ENCODE measurements at places on chromosomes 12 and 14.

DNA sequence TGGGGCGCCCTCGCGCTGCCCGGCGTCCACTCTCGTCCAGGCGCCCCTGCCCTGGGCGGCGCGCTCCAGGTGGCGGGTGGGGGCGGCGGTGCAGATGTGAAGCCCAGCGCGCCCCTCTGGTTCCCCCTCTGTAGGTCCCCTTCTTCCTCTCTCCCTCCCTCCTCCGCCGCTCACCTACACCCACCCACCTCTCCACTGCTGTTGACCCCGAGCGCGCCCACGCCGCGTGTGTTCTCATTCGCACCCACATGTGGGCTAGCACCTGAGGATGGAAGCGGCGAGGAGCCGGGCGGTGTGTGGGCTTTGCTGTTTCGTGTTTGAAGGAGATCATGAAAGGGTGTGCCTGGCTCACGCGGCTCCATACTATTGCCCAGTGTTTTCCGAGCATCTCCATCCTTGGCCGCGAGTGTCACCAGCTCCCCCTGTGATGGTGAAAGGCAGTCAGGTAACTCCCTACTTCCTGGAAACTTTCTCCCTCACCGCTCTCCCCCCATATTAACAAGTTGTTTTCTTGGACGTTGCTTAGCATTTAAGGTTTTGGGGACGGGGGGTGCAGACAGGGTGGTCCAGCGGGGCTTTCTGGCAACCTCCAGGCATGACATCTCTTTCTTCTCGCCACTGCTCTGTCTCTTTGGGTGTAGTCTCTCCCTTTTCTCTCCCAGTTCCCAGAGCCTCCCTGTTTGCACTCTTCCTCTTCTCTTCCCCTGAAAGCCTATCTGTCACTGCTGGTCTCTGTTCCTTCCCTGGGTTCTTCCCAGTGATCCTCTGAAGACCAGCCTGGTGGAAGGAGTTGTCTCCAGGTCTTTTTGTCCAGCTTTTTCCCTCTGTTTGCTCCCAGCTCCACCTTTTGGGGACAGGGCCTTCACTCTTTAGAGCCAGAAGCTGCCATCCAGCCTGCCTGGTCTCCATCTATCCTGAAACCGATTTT is 1.6 kb downstream of the CACNA1C start:
- H3K36me3 ChIP-seq: no peaks in the 10 kb centered on the region
- no peak overlapping the region for H3K4me3 ChIP-seq
- DNase-seq: no peak
- H3K27me3 ChIP-seq: peaks cover 21% of the 10 kb centered on the region
- H3K4me1 ChIP-seq: no peaks in the 10 kb centered on the region
- no peak overlapping the region for H3K27ac ChIP-seq

DNA sequence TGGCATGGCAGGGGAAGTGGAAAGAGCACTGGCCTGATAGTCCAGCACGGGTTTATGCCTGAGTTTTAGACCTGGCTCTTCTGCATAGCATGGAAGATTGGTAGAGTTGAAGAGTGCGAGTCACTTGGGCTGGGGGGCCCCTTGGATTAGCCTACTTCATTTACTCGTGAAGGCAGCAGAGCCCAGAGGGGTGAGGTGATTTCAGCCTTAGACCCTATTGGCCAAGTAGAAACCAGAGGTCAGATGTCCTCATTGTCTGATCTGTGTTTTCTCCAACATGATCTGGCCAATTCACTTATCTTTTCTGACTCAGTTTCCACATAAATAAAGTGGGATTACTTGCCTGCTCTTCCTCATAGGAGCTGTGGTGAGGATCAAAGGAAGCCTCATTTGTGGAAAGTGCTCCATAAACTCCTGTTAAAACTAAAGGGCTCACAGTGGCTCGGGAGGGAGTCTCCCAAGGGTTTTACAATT is 1.9 kb downstream of the PLEKHG3 start:
- DNase-seq: no peak
- H3K4me3 ChIP-seq: peak overlapping the region; percentile 78
- no peaks in the 10 kb centered on the region for H3K36me3 ChIP-seq
- H3K27ac ChIP-seq: no peak overlapping the region
- H3K4me1 ChIP-seq: peaks cover 62% of the 10 kb centered on the region

DNA sequence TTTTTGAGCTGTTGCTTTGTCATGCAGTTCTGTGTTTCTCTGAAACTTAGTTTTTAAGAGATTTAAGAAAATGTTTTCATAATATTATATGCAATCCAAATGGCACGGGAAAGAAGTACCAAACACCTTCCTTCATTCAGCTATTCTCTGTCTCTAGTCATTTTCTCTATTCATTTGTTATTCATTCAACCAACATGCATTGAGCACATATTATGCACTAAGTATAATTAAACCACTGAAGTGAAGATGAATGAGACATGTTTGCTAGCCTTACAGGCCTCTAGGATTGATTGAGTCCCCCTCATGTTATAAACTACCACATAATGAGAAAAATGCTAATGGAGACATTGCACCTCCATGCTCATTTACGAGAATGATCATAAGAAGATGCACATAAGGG is 45.7 kb upstream of the CCDC91 start:
- no peaks in the 10 kb centered on the region for H3K4me1 ChIP-seq
- DNase-seq: no peak
- H3K36me3 ChIP-seq: no peaks in the 10 kb centered on the region
- no peaks in the 10 kb centered on the region for H3K27me3 ChIP-seq
- H3K4me3 ChIP-seq: no peak overlapping the region

- H3K4me3 ChIP-seq: no peak overlapping the region
- DNase-seq: no peak
- no peak overlapping the region for H3K27ac ChIP-seq
- H3K4me1 ChIP-seq: no peaks in the 10 kb centered on the region
These were observed 185.1 kb downstream of the ATXN7L3B start for GRCh38 chr12:74722709-74723108.

GRCh38 chr12:67474934-67475620 is 173.5 kb upstream of the DYRK2 start:
- H3K4me3 ChIP-seq: no peak overlapping the region
- H3K36me3 ChIP-seq: no peaks in the 10 kb centered on the region
- no peak overlapping the region for H3K27ac ChIP-seq
- no peak for DNase-seq

DNA sequence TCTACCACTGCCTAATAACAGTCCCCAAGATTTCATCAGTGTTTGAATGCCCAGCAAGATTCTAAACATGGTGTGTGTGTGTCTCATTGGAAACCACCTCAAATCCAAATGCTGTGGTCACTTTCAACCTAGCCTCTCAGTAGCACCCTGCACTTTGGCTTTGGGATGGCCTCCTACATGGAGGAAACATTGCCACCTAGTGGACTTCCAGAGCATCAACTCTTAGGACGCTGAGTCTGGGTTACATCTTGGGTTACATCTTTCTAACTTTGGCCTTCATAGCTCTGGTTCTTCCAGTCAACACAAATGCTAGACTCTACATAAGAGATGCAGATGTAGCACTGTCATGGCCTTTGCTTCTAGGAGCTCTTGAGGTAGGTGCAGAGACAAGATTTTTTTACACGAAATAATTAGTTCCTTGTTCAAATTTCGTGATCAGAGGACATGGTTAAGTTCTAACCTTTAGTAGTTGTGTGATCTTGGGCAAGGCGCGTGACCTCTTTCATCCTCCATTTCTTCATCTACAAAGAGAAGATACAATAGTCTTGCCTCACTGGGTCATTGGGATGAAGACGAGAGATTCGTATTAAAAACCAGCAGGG is 113.5 kb upstream of the VASH1 start:
- peaks cover 5% of the 10 kb centered on the region for H3K27me3 ChIP-seq
- no peaks in the 10 kb centered on the region for H3K4me1 ChIP-seq
- H3K4me3 ChIP-seq: no peak overlapping the region
- DNase-seq: peak; percentile 48
- no peaks in the 10 kb centered on the region for H3K36me3 ChIP-seq
- H3K27ac ChIP-seq: no peak overlapping the region

DNA sequence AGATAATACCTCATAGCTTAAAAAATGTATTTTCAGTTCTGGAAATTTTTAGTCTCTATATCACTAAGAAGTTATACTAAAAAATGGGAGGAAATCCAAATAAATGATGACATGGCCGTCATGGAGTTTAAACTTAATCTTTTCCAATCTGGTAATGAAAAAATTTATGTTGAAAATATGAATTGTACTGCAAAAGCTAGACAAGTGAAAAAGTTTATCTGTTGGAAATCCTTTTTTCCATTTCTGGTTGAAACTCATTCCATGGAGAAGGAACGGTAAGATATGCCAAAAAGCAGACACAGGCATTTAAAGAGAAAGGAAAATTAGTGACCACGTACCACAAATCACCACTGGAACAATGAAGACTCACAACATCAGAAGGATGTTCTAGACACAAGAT is 314.2 kb upstream of the PRICKLE1 start:
- no peak overlapping the region for H3K4me3 ChIP-seq
- H3K4me1 ChIP-seq: no peaks in the 10 kb centered on the region
- no peak overlapping the region for H3K27ac ChIP-seq
- no peaks in the 10 kb centered on the region for H3K36me3 ChIP-seq

DNA sequence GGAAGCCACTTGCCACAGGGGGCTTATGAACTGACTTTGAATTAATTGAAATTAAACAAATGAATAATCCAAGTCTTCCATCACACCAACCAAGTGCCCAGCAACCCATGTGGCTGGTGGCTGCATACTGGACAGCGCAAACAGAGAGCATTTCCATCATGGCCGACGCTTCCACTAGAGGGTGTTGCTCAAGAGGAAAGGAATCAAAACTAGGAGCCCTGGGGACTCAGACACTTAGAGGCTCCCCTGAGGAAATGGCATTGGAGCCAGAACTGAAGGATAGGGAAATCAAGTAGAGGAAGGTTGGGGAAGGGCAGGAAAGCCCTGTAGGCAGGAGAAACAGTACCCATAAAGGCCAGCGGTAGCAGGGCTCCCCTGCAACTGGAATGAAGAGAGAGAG is 50.6 kb upstream of the NUAK1 start:
- H3K36me3 ChIP-seq: no peaks in the 10 kb centered on the region
- DNase-seq: no peak
- no peak overlapping the region for H3K27ac ChIP-seq
- H3K4me3 ChIP-seq: no peak overlapping the region
- H3K27me3 ChIP-seq: no peaks in the 10 kb centered on the region
- no peaks in the 10 kb centered on the region for H3K4me1 ChIP-seq

- peaks cover 68% of the 10 kb centered on the region for H3K4me1 ChIP-seq
- H3K36me3 ChIP-seq: no peaks in the 10 kb centered on the region
- no peaks in the 10 kb centered on the region for H3K27me3 ChIP-seq
- no peak overlapping the region for H3K4me3 ChIP-seq
These were observed 136.8 kb downstream of the SRGAP1 start for GRCh38 chr12:63981343-63981742.

DNA sequence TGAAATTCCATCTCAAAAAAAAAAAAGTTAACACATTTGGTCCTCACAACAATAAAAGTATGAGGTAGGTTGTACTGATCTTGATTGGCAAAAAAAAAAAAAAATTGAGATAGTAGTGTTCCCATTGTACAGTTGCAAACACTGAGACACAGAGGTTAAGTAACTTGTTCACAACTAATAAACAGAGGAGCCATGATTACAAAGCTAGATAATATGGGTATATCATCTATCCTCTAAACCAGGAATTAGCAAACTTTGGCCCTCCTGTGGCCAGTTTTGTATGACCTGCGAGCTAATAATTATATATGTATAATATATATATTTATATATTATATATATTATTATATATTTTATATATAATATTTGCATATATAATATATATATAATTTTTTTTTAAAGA is 2.3 kb upstream of the PSME1 start:
- peaks cover 11% of the 10 kb centered on the region for H3K36me3 ChIP-seq
- H3K4me1 ChIP-seq: peaks cover 11% of the 10 kb centered on the region
- no peak for DNase-seq
- no peak overlapping the region for H3K4me3 ChIP-seq

DNA sequence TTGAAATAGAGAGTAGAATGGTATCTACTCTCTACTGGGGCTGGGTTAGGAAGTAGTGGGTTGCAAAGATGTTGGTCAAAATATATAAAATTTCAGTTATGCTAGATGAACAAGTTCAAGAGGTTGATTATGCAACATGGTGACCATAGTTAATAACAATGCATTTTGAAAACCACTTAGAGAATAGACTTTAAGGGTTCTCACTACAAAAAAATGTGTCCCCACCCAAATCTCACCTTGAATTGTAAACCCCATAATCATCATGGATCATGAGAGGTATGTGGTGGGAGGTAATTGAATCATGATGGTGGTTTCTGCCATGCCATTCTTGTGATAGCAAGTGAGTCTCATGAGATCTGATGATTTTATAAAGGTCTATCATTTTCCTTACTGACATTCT is 94.0 kb downstream of the C12orf50 start:
- H3K27ac ChIP-seq: no peak overlapping the region
- no peaks in the 10 kb centered on the region for H3K4me1 ChIP-seq
- H3K4me3 ChIP-seq: no peak overlapping the region
- H3K27me3 ChIP-seq: no peaks in the 10 kb centered on the region

GRCh38 chr12:120078868-120079267 is 37.7 kb downstream of the RAB35 start:
- peaks cover 17% of the 10 kb centered on the region for H3K4me1 ChIP-seq
- no peak overlapping the region for H3K4me3 ChIP-seq
- H3K27me3 ChIP-seq: no peaks in the 10 kb centered on the region
- DNase-seq: no peak

- peaks cover 11% of the 10 kb centered on the region for H3K4me1 ChIP-seq
- no peaks in the 10 kb centered on the region for H3K27me3 ChIP-seq
- no peak for DNase-seq
- no peak overlapping the region for H3K4me3 ChIP-seq
These were observed 32.5 kb downstream of the PACS2 start for GRCh38 chr14:105346876-105347586.

DNA sequence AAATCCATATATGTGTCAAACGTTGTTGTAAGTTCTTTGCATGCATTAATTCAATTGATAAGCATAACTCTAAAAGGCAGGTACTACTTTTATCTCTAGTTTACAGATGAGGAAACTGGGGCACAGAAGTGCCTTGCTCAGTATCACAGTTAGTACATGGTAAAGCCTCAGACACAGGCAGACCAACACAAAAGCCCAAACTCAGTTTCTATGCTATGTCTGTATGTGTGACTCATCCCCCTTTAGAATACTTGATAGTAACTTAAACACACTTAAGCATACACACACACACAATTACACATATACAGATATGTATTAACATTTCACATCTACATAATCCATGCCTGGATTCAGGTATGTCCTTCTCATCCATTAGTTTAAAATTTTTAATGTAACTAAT is 88.0 kb downstream of the EPS8 start:
- H3K4me1 ChIP-seq: peaks cover 85% of the 10 kb centered on the region
- H3K27ac ChIP-seq: peak overlapping the region; percentile 96
- H3K27me3 ChIP-seq: no peaks in the 10 kb centered on the region
- no peak overlapping the region for H3K4me3 ChIP-seq
- no peak for DNase-seq

DNA sequence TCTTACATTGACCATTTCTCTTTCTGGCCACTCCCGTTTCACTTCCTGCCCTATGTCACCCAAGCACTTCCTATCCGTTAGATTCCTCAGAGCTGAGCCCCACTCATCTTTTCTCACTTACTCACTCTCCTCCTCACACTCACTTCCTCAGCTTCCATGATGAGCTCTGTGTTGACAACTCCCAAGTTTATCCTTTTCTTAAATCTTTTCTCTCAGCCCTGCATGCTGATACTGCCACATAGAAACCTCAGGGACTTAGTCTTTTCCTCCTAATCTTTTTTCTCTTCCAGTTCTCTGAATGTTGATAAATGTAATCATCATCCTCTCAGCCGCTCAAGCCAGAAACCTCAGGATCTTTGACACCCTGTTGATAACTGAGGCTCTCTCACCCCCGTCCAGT is 99.6 kb downstream of the ANO6 start:
- DNase-seq: no peak
- H3K4me1 ChIP-seq: no peaks in the 10 kb centered on the region
- H3K27me3 ChIP-seq: no peaks in the 10 kb centered on the region
- no peaks in the 10 kb centered on the region for H3K36me3 ChIP-seq
- H3K4me3 ChIP-seq: no peak overlapping the region

GRCh38 chr12:54689034-54689372 is 40.8 kb upstream of the DCD start:
- H3K36me3 ChIP-seq: no peaks in the 10 kb centered on the region
- H3K4me3 ChIP-seq: no peak overlapping the region
- H3K27ac ChIP-seq: no peak overlapping the region
- H3K4me1 ChIP-seq: no peaks in the 10 kb centered on the region
- DNase-seq: no peak
- H3K27me3 ChIP-seq: peaks cover 73% of the 10 kb centered on the region
